ENCODE measurements at places on chromosomes 11 and 22.

GRCh38 chr22:37431366-37431765 lies 4.1 kb upstream of the ELFN2 start:
- no peak for DNase-seq

- DNase-seq: peak; percentile 38
These were observed 107.5 kb upstream of the SESN3 start for GRCh38 chr11:95338430-95338991.

DNA sequence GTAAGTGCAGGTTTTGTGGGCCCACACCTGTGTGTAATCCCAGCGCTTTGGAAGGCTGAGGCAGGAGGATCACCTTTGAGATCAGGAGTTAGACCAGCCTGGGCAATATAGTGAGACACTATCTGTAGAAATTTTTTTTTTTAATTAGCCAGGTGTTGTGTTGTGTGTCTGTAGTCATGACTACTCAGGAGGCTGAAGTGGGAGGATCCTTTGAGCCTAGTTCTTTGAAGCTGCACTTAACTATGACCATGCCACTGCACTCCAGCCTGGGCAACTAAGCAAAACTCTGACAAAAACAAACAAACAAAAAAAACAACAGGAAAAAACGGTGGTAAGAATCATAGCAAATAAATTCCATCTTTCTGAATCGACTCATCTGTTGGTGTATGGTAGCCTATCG lies 268.6 kb upstream of the PDGFD start:
- DNase-seq: no peak

DNA sequence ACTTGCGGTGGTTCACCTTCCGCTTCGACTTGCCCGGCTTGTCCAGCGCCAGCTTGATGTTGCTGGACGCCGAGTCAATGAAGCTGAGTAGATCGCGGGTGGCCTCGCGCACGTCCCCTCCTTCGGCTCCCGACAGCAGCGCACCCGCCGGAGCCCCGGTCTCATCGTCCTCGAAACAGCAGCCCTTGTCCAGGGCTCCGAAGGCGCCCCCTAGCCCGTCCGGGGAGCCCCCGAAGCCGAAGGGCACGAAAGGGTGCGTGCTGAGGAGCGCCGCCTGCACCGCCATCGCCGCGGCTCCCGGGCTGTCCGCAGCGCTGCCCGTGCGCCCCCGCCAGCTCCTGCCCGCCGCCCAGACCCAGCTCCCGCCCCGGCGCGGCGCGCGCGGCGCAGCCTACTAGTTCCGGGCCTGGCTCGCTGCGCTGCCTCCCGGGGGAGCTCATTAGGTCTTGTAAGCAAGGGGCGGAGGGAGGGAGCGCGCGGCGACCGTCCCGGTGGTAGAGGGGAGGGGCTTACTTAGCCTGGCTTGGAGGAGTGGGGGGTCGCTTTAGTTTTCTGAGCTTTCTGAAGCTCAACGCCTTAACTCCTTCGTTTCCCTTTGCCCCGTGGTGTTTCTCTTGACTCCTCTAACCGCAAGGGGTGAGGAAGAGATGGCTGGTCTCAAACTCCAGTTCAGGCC lies at the start of gene FAM181B:
TSS of gene FAM181B (minus strand) at position 421 of the 676 bp plus-strand sequence. CDS start at position 286, 135 bp downstream.
- DNase-seq: peak; percentile 92

GRCh38 chr11:123654566-123655081 lies at the start of gene SCN3B:
Gene SCN3B, minus strand, starts transcription at chr11:123654624. Its CDS starts 823 bp downstream, at chr11:123653801.
- DNase-seq: peak; percentile 80

DNA sequence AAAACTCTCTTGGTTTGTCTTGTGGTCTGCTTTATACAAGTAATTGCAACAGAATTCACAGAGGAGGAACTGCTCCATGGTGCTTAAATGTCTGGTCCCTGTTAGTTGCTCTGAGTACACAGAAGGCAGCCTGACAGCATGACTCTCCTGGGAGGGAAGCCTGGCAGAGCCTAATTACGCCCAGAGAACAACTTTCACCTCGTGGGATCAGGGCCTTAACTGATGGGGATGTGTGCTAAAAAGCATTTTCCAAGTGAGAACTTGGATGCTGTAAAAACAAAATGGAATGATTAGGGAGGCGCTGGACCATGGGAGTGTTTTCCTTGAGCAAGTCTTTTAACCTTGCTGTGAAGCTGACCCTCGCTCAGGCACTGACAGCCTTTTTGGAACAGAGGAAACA lies 154.0 kb upstream of the TENM4 start:
- DNase-seq: no peak

DNA sequence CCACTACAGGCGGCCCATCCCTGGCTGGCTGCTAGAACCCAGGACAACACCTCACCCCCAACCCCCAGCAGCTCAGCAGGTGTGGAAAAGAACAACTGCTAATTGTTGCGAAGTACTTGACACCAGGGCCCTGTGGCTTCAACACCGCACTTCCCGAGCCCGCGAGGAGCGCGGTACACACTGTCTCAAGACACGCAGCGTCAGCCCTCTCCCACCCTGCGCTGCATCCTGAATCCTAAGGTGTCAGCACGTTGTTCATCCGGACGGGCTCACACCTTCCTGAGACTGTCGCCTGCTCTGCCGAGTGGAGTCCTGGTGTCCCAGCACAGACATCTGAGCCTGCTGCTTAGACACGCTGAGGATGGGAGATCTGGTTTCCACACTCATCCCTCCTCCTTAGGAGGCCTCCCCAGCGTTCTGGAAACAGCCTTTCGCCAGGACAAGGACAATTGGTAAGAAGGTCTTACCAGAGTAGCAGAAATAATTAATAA lies 1336.2 kb downstream of the BRD1 start:
- DNase-seq: peak; percentile 50

GRCh38 chr11:24617856-24618255 lies 121.0 kb downstream of the LUZP2 start:
- no peak for DNase-seq

DNA sequence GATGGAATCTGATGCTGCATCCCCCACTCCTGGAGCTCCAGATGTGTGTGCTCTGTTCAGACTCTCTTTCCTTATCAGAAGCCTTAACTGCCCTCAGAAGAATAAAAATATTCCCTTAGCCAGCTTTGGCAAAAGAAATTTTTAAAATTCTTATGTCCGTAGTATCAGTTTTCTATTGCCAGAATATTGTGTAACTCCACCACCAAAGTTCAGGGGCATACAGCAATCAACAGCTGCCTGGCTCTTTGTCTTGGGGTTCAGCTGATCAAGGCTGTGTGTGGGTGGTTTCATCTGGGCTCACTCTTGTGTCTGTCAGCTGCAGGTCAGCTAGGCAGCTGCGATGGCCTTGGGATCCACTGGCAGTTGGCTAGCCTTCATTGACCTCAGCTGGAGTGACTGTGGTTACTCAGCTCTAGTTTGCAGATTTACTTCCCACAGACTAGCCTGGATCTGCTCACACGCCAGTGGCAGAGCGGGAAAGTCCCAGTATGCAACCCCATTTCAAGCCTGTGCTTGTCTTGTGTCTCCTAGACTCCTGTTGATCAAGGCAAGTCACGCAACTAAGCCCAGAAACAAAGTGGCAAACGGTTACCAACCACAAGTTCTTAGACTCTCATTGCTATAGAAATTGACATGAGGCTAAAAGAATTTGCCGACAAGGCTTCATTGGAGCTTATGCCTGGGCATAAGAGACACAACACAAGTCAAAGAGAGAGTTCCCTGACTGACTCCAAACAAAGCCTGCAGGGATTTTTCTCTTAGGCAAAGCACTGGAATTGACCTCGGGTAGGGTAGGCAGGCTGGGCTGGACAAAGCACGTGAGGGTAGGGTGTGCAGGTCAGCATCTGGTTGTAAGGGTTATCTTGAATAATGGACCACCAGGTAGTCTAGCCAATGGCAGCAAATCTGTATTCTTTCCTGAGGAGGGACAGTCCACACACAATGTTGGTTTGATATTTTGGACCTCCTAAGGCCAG lies 7.5 kb downstream of the TMEM138 start:
- DNase-seq: no peak

- DNase-seq: no peak
These were observed 47.7 kb downstream of the SLC22A9 start for GRCh38 chr11:63417174-63417852.

GRCh38 chr11:33545931-33546330 lies 154.7 kb downstream of the C11orf91 start:
- DNase-seq: no peak

DNA sequence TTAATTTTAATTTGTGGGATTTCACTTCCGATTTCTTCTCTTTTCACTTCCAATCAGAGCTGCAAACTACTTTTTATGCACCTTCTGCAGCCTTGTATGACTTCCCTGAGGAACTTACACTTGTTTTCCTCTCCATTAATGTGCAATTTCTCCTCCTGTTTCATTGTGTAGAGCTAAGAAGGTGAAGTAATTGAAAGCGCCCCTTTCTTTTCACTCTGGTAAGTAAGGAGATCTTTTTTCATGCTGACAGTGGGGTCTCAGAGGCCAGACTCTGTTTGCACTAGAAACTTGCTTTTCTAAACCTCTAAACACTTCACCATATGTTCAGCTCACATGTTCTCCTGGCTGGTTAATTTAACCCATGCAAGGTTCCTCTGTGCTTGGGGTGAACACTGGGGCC lies 117.0 kb downstream of the FANCF start:
- no peak for DNase-seq

DNA sequence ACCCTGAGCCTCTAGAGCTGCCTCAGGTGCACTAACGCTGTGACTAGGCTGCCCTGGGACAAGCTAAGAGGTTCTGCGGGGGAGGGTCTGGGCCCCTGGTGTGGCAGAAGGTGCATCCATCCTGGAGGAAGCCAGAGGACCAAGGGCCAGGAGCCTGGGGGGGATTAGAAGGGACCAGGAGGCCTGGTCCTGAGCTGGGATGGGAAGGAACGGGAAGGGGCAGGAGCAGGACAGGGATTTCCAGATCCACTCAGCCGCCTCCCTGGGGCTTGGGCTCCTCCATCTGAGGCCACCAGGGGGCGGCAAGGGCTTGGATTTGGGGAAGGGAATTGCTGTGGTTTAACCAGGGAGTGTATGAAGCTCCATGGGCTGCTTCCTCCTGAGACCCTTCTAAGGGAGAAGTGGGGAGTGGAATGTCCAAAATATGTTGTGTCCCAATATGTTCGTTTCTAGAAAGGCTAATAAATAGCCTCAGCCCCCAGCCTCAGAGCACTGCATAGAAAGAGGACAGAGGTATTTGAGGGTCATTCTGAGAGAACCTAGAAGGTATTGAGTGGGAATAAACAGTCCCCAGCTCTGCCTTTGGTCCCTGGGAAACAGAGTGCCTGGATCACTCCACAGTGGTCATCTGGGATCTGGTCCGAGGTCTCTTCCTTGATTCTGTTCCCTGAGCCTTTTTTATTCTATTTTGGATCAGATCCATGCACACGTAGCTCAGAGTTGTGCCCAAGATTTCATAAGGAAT lies 17.4 kb upstream of the PRAME start:
- peak; percentile 49 for DNase-seq

- no peak for DNase-seq
These were observed 1.9 kb downstream of the GRIA4 start for GRCh38 chr11:105611572-105612441.

DNA sequence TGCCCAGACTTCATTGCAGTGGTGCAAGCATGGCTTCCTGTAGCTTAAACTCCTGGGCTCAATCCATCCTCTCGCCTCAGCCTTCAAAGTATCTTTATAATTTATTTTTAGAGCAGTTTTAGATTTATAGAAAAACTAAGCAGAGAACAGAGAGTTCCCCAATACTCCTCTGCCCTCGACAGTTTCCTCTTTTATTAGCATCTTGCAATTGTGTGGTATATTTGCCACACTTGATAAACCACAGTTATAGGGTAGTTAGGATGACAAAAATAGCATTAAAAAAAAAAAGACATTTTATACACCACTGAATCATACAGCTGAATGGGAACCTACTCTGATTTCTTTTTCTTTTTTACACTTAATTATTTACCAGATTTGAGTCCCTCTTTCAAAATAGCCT lies 31.2 kb downstream of the MS4A2 start:
- no peak for DNase-seq

GRCh38 chr11:102309621-102310541 lies 7.4 kb upstream of the BIRC3 start:
- no peak for DNase-seq

DNA sequence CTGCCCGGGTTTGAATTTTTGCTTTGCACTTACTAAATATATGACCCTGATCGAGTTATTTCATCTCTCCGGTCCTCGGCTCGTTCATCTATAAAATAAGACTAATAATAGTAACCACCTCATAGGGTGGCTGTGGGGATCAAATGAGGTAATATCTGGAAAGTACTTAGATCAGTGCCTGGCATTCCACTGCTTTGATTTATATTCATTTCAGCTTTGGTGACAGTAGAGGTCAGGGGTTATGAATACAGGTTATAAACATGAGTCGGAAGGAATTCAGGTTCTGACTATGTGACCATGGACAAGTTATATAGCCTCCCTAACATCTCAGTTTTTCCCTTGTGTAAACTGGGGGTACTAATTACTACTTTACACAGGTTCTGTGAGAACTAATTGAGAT lies 2.9 kb upstream of the TEAD1 start:
- no peak for DNase-seq

DNA sequence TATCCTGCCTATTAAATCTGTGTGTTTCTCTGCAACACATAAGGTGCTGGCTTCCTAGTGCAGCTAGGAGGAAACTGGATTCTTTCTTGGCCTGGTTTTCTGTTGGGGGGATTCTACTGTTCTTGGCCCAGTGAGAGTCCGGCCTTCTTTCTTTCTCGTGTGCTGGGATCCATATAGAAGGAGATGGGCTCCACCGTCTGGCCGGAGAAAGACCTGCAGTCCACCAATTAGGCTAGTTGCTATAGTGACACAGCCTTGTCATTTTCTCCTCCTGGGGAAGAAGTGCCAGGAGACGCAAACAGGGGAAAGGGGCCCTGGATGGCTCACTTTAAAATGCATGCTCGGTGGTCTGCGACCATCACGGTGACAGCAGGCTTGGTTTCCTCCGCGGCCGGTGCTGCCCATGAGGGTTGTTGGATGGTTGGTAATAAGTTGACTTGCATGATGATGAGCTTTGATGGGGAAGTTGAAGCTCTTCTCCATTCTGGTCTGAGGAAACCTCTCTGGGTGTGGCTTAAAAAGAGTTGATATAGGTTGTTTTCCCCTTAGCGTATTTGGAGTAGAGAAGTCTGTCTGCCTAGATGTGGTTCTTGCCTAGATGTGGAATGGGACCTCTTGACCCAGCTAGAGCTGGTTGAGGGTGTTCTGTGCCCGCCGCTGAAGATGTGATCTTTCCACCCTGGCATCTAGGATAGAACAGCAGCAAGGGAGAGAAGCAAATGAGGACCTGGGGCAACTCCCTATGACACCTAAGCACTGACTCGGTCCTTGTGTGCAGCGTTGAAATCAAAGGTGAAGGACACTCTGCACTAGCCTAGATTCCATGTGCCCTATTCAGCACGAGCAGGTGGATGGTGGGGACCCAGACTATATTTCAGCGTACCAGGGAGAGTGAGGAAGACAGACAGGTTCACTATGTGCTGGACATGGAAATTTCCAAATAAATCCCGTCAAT lies 1335.0 kb downstream of the BRD1 start:
- peak; percentile 79 for DNase-seq

- no peak for DNase-seq
These were observed 518 bp upstream of the GALNT18 start for GRCh38 chr11:11622340-11622706.

DNA sequence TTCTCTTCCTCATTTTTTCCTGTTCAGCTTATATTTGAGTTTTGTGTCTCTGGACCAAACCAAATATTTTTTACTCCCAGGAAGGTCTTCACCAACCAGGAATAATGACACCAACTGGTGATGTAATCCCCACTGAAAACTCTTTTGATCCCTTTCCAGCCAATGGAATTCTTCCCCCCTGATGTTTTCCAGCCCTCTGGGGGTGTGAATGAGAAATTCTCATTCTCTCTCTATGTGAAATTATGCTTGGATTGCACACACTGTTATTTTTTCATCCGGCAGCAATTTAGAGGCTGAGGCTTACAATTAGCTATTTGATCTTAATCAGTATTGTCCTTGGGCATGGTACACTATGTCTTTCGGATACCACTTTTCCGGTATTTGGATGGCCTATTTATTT lies 39.5 kb upstream of the SLC1A2 start:
- DNase-seq: no peak

All from head of caudate nucleus (tissue), 42 donors.